ENCODE measurements at places on chromosomes 16 and 17.

DNA sequence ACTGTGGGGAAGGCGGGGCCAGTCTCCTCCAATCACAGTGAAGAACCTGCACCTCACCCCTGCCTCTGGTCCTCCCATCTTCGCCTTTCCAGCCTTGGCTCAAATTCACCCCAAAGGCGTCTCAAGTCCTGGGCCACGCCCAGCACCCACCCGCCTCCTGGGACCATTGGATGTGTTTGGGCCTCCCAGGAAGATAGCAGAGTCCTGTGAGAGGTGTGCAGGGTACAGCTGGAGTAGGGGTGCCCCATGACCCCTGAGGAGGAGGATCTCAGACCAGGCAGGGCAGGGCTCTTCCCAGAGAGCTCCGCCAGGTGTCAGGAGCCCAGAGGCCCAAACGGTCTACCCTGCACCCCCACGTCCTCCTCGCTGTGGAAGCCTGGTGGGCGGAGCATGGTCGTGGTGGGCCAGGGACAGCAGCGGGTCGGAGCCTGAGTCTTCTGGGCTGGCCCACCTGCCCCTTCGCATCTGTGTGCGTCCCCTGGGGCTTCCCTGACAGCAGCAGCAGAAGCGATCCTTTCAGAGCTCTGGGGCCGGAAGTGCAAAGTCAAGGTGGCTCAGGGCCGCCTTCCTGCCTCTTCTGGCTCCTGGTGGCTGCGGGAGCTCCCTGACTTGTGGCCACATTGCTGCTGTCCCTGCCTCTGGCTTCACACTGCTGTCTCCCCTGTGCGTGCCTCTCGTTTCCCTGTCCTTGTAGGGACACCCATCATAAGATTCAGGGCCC lies 34.9 kb upstream of the ZNF469 start:
- no peaks in the 10 kb centered on the region for H3K27me3 ChIP-seq
- no peaks in the 10 kb centered on the region for H3K36me3 ChIP-seq
- DNase-seq = peak; percentile 48
- H3K27ac ChIP-seq = no peak overlapping the region

GRCh38 chr17:12463102-12463501 lies 202.6 kb upstream of the MYOCD start:
- H3K4me3 ChIP-seq = no peak overlapping the region
- DNase-seq = no peak
- H3K27ac ChIP-seq = no peak overlapping the region
- H3K4me1 ChIP-seq = no peaks in the 10 kb centered on the region

- H3K36me3 ChIP-seq = peaks cover 9% of the 10 kb centered on the region
- DNase-seq = peak; percentile 89
- no peaks in the 10 kb centered on the region for H3K27me3 ChIP-seq
- H3K4me1 ChIP-seq = peaks cover 28% of the 10 kb centered on the region
- H3K27ac ChIP-seq = peak overlapping the region; percentile 58
- no peak overlapping the region for H3K4me3 ChIP-seq
These were observed 85.2 kb downstream of the SMG6 start for GRCh38 chr17:2218426-2218825.

GRCh38 chr17:50918071-50918932 lies 52.1 kb upstream of the TOB1 start:
- no peak overlapping the region for H3K27ac ChIP-seq
- H3K27me3 ChIP-seq = no peaks in the 10 kb centered on the region
- peaks cover 32% of the 10 kb centered on the region for H3K4me1 ChIP-seq
- H3K4me3 ChIP-seq = no peak overlapping the region

DNA sequence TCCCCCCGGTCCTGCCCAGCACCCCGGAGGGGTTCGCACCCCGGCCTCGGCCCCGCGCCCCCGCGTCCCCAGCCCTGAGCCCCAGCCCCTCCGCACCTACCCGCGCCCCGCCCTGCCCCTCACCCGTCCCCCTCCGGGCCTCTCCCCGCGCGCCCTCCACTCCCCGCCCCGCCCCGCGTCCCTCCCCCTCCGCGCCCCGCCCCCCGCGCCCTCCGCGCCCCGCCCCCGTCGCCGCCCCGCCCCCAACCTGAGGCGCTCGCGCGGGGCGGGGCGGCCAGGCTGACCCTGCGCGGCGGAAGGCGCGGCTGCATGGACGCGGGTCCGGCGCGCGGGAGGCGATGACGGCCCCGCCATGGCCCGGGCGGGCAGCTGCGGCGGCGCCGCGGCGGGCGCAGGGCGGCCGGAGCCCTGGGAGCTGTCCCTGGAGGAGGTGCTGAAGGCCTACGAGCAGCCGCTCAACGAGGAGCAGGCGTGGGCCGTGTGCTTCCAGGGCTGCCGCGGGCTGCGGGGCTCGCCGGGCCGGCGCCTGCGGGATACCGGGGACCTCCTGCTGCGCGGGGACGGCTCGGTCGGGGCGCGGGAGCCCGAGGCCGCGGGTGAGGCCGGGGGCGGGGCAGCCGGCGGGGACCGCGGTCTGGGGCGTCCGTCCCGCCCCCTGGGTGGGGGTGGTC lies at the start of gene SPIRE2:
TSS of gene SPIRE2 (plus strand) at position 277 of the 671 bp plus-strand sequence. CDS start at position 353, 76 bp downstream.
- DNase-seq = no peak
- no peaks in the 10 kb centered on the region for H3K27me3 ChIP-seq

GRCh38 chr16:77273-77806 lies 685 bp upstream of the MPG start:
- peaks cover 12% of the 10 kb centered on the region for H3K36me3 ChIP-seq
- peak overlapping the region; percentile 86 for H3K4me3 ChIP-seq
- H3K27me3 ChIP-seq = no peaks in the 10 kb centered on the region
- DNase-seq = no peak
- peaks cover 20% of the 10 kb centered on the region for H3K4me1 ChIP-seq
- H3K27ac ChIP-seq = peak overlapping the region; percentile 88

- H3K36me3 ChIP-seq = peaks cover 77% of the 10 kb centered on the region
- no peak for DNase-seq
- no peaks in the 10 kb centered on the region for H3K27me3 ChIP-seq
- H3K4me3 ChIP-seq = no peak overlapping the region
- no peaks in the 10 kb centered on the region for H3K4me1 ChIP-seq
These were observed 32.0 kb downstream of the FANCA start for GRCh38 chr16:89784406-89784805.

DNA sequence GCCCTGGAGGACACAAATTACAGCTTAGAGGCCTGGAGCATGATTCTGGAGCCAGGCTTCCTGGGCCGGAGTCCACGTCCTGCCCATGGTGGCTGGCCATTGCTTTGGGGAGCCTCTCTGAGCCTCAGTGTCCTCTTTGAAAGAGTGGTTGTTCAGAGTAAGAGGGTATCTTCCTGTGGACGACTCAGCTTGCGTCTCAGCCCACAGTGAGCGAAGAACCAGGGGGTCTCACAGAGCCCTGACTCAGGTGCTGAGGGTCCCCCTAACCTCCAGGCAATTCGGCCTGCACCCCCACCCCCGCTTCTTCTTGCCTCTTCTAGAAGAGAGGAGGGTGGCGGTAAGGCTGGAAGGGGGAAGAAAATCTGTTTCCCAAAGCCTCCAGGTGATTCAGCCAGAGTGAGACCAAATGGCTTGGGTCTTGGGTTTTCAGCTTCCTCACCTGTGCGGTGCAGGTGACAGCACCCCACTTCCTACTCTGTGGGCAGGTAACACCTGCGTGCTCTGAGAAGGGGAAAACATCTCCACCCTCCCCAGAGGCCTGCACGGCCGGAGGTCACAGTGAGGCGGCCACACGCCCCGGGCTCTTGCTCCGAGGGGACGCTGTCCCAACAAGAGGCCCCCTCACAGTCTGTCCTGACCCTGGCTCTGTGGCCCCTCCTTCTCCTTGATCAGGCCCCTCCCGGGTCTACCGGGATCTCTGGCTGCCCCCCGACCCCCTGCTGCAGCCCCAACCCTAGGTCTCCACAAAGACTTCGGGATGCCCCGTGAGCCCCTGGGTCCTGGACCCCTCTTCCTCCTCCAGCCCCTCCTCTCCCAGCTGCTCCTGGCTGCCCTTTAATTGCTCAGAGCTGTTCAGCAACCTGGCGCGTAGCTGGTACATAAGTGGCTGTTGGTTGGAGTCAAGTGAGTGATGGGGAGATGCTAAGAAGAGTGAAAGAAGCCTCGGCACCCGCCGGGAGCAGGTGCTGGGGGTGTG lies 119.2 kb downstream of the METRNL start:
- peaks cover 7% of the 10 kb centered on the region for H3K4me1 ChIP-seq
- H3K27ac ChIP-seq = no peak overlapping the region
- DNase-seq = no peak
- H3K27me3 ChIP-seq = no peaks in the 10 kb centered on the region
- no peak overlapping the region for H3K4me3 ChIP-seq
- no peaks in the 10 kb centered on the region for H3K36me3 ChIP-seq

DNA sequence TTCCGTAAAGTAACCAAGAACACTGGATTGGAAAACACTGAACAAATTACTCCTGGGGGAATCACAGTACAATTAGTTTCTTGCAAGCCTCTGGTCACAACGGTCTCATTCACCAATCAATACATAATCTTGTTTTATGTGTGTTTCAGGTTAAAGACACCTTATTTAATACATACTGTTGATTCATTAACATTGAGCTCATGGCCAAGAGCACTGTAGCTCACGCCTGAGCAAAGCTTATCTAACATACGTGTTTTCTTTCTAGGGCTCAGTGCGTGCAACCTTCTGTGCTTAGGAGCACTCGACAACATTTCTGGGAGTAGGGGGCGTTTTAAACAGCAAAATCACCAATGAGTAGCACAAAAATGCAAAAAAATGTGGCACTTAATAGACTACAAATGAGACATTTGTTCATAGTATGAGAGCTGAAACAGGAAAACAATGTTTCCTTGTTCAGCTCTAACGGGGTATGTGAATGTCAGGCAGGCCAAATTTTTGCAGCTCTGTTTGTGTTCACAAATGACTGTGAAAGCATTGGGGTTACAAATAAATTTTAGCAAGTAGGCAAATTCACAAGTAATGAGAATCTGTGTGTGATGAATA lies 206.2 kb downstream of the CNTNAP4 start:
- H3K4me3 ChIP-seq = no peak overlapping the region
- H3K36me3 ChIP-seq = no peaks in the 10 kb centered on the region
- H3K4me1 ChIP-seq = no peaks in the 10 kb centered on the region
- H3K27me3 ChIP-seq = peaks cover 39% of the 10 kb centered on the region
- DNase-seq = no peak
- no peak overlapping the region for H3K27ac ChIP-seq

DNA sequence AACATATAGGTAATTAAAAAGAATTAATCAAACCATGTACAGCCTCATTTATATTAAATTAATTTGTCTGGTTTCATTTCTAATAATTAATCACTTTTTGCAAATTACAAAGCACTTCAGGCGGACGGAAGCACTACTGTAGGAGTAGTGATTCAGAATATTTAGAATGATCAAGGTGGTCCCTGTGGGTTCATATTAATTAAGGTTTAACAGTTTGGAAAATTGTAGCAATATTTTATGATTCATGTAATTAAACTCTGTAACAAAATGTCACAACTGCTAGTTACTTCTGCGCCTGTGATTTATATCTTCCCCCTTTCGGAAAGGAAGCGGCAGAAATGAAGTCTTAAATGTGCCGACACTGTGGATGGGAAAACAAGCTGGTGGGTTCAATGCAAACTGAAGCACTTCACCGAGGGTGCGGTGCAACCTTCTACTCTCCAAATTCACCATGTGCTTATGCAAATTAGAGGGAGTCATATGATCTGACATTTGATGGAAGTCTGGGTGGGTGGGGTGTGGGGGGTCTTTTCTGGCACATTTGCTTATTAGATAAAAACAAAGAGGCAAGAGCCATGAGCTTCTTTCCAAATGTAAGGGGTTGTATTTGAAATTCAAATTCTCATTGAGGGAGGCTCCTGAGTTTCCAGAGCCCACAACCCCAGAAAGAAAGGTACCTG lies 679.4 kb downstream of the TOX3 start:
- H3K4me3 ChIP-seq = no peak overlapping the region
- no peak for DNase-seq
- H3K36me3 ChIP-seq = no peaks in the 10 kb centered on the region
- H3K27me3 ChIP-seq = no peaks in the 10 kb centered on the region

- H3K36me3 ChIP-seq = no peaks in the 10 kb centered on the region
- DNase-seq = no peak
- H3K27me3 ChIP-seq = no peaks in the 10 kb centered on the region
- H3K27ac ChIP-seq = no peak overlapping the region
- H3K4me1 ChIP-seq = no peaks in the 10 kb centered on the region
- no peak overlapping the region for H3K4me3 ChIP-seq
These were observed 972.9 kb upstream of the SOX9 start for GRCh38 chr17:71147906-71148305.

GRCh38 chr16:25087761-25088160 lies 23.8 kb upstream of the LCMT1 start:
- no peaks in the 10 kb centered on the region for H3K4me1 ChIP-seq
- H3K4me3 ChIP-seq = no peak overlapping the region

- H3K4me1 ChIP-seq = no peaks in the 10 kb centered on the region
- no peaks in the 10 kb centered on the region for H3K36me3 ChIP-seq
- no peak overlapping the region for H3K4me3 ChIP-seq
- peaks cover 36% of the 10 kb centered on the region for H3K27me3 ChIP-seq
- no peak overlapping the region for H3K27ac ChIP-seq
- no peak for DNase-seq
These were observed 791 bp downstream of the DNAI2 start for GRCh38 chr17:74274709-74275340.

DNA sequence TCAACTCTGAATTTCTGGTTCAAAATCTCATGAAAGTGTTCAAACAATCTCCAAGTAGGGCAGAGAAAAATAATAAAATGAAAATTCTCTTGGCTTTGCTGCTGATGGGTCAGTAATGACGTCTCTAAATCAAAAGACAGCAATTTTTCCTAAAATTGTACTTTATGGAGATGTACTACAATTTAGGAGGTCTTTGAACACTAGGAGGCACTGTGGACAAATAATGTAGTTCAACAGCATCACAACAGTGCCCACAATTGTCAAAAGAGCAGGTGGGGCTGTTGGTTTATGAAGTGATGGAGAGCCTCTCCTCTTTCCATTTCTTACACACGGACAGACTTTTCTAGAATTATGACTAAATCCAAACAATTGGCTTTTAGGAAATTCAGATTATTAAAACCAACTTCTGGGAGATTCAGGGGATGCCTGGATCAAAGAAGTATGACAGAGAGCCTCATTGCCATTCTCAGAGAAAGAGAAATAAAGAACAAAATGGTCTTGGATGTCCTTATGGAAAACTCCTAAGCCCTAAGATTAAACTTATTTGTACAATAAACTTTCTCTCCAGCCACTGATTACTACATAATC lies 23.8 kb downstream of the EZH1 start:
- H3K4me1 ChIP-seq = no peaks in the 10 kb centered on the region
- no peaks in the 10 kb centered on the region for H3K27me3 ChIP-seq
- no peak overlapping the region for H3K4me3 ChIP-seq
